ENCODE measurements at places on chromosomes 1 and 21.

DNA sequence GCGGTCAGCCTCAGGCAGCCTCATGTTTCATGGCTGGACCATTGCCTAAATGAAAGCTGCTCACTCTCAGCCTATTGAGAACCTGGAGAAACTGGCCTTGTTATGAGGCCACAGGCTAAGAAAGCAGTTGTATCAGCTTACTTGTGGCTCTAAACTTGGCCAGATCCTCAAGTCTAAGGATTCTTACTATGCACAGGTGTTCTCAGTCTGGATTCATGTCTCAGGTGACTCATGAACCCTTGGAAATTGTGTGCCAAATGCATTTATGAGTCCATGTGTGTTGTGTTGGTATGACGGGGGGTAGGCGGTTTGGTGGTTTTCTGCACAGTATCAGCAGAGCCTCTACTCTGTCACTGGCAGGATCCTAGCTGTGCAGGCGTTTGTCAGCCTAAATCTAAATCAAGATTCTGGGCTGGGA lies 90.4 kb downstream of the ROR1 start:
- DNase-seq, result no peak

GRCh38 chr1:110893908-110894490 lies 21.1 kb downstream of the CD53 start:
- DNase-seq, result no peak

DNA sequence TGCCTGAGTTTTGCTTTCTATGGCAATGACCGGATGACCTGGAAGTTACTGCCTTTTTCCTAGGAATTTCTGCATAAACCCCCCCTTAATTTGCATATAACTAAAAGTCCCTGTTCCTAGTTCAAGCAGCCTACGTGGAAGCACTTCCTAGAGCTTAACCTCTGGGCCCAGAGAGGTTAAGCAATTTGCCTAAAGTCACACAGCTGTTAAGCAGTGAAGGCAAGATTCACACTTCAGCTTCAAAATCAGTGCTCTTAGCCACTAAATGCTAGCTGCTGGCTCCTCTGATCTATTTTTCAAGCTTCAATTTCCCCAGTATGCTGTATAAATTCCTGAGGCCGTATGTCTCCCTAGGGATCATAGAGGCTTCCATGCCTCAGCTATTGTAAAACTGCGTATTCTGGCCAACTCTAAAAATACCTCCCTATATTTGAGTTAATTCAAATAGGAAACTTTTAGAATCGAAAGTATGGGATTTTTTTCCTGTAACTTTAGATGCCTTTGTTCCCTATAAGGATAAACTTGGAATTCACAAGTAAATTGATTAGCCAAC lies 53.1 kb upstream of the CD5L start:
- no peak for DNase-seq

DNA sequence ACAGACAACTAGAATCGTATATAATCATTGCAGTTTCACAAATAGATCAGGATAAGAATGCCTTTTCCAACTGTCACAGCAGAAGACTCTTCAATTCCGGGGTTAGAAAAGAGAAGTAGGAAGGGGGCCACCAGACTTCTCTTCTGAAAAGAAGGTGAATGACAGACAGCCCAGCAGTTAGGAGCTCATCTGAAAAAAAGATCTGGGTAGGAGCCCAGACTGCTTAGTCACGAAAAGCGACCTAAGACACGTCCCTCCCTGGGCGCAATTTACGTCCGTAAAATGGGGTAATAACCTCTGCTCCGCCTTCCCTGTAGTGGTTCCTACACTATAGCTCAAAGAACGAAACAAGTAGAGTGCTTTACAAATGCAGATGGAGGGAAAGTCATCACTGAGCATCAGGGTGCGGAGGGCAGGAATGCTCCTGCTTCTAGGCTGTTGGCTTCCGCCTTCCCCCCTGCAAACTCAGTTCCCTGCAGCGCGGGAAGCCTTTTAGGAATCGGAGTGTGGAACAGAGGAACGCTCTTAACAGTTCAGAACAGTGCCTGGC lies 582 bp downstream of the ORC1 start:
- DNase-seq, result no peak

GRCh38 chr1:39647247-39647646 lies 7.8 kb upstream of the HEYL start:
- no peak for DNase-seq

DNA sequence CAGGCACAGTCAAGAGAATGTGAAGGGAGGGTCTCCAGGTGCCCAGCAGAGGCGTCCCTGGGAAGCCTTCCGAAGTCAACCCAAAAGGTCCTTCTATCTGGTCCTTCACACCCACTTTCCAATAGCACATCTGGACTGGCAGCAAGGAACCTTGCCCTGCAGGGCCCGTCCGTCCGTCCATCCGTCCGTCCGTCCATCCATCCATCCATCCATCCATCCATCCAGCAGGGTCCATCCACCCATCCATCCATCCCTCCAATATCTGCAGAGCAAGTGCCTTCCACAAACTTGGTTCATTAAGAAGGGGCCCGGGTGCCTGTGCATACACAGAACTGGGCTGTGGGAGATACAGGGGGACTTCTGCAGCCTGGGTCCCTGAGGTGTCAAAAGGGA lies 31.6 kb downstream of the SLC45A1 start:
- no peak for DNase-seq

DNA sequence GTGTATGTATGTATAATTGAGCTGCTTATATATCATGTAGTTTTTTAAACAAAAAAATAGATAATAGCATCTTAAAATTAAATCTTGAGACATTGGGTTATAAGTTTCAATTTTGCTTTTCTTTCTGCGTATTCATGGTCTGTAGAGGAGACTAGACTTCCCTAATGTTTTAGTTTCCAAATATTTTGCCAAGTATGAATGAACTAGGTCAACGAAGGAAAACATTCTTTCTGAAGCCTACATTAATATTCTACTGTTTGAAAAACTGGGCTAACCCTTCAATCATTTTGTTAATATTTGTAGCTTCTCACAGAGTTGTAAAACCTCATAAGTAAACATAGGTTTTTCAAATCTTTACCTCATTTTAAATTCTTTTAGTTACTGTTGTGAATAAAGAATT lies 592.7 kb downstream of the USP25 start:
- DNase-seq, result no peak

GRCh38 chr1:30704765-30705509 lies 18.4 kb downstream of the MATN1 start:
- no peak for DNase-seq

DNA sequence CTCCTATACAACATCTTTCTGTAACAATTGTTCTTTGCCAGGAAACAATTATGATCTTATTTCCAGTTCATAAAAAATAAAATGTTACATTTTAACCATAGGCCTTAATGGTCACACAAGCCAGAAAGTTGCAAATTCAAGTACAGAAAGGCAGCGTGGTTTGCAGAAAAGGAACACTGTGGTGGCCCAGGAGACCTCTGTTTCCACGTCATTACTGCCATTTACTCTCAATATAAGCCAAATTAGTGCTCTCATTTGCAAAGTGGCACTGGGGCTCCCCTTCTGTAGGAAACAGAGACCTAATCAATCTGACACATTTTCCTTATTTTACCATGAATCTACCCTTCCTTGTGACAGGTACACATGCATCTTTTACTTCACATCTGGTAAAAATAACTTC lies 79.3 kb upstream of the TLR5 start:
- DNase-seq, result no peak

GRCh38 chr1:171748651-171749050 lies 6.8 kb upstream of the VAMP4 start:
- DNase-seq, result no peak

GRCh38 chr1:184974056-184974836 lies at the start of gene NIBAN1:
Gene NIBAN1, minus strand, starts transcription at chr1:184974508. Its CDS starts 152 bp downstream, at chr1:184974356.
- peak; percentile 69 for DNase-seq

GRCh38 chr21:45408271-45408791 lies 3.4 kb downstream of the COL18A1 start:
- DNase-seq, result no peak

DNA sequence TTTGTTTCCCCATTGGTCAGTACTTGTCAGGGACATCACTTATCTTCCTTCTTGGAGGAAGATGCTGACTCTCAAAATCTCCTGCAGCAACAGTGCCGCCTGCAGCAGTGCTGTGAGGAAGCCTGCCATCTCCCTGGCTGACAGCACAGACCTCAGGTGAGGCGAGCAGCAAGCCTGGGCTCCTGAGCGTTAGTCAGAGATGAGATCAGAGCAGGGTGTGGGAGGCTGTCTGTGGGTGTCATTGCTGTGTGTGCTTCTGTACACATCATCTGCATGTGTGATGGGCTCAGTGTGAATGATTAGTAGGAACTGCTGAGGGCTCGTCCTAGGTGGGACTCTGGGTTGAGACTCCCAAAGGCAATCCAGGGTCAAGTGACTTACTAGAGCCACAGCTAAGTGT lies 6.1 kb downstream of the STRIP1 start:
- DNase-seq, result no peak

DNA sequence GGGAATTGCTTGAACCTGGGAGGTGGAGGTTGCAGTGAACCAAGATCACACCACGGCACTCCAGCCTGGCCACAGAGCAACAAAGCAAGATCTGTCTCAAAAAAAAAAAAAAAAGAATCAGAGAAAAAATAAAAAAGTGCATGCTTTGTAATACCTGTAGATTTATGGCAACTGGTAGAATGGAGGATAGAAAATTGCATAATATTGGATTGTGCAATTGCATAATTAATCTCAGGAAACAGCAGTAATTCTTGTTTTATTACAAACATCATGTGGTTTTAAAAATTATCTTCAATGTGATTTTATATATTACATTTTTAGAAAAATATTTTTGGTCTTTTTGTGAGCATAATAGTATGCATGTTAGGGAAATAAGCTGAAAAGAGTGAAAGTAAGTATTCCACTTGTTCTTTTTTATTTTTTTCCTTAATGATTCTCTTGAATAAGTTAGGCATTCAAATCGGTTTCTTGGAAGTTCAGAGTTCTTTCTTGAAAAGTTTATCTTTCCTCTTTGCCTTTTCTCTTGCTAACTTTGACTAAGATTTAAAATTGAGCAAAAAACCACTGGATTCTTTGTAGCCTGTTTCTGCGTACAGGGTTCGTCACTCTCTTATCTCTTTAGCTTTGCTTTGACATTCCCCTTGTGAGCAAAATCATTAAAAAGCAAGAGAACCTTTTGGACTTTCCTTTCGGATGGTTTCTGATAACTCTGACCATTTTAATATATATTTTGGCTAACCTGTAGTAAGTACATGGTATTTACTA lies 127.5 kb upstream of the ADAMTS5 start:
- no peak for DNase-seq

- DNase-seq, result no peak
Observed at GRCh38 chr1:25563330-25564215, 20.2 kb downstream of the LDLRAP1 start.

- DNase-seq, result no peak
Observed at GRCh38 chr21:46227811-46228344, 696 bp downstream of the LSS start.

- no peak for DNase-seq
Observed at GRCh38 chr1:32353431-32353830, 8.9 kb downstream of the FAM229A start.

GRCh38 chr1:242824435-242824834 lies 299.9 kb upstream of the PLD5 start:
- no peak for DNase-seq

DNA sequence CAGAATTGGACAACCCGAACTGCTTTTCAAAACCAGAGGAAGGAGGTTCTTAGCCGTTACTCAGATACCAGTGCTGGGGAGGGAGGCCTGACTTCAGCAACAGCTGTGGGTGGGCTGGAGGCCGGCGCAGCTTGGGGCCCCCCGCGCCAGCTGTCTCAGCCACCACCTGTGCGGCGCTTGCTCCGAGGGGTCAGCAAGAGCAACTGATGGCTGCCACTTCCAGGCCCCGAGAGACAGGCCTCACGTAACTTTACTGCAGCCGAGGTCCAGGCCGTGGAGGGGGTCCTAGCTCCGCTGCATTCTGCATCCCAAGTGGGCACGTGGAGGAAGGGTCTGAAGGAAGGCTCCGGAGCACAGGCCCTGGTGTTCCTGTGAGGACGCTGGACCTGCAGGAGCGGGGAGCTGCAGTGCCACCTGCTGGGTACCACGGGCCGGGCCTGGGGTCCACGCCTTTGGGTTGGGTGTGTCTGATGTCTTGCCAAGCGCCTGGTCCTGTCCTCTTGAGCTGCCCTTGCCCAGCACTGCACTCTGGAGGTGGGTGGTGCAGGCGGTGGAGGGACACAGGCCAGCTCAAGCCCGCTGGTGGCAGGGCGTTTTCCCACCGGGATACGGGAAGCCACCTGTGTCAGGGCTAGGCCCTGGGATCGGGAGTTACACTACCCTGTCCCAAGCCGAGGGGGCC lies 9.8 kb downstream of the THAP3 start:
- DNase-seq, result peak; percentile 56

- DNase-seq, result peak; percentile 84
Observed at GRCh38 chr1:206734499-206735142, 36.0 kb upstream of the IL19 start.

All from activated T-cell treated with anti-CD3 and anti-CD28 coated beads, Interleukin-2, amount 50 U/mL, for 1 hour (primary cell).